Activated gamma-delta T cell treated with anti-CD3 and anti-CD28 coated beads, Interleukin-2, amount 50 U/mL, for 16 hours (primary cell): ENCODE measurements at places on chromosomes 7 and 10.

DNA sequence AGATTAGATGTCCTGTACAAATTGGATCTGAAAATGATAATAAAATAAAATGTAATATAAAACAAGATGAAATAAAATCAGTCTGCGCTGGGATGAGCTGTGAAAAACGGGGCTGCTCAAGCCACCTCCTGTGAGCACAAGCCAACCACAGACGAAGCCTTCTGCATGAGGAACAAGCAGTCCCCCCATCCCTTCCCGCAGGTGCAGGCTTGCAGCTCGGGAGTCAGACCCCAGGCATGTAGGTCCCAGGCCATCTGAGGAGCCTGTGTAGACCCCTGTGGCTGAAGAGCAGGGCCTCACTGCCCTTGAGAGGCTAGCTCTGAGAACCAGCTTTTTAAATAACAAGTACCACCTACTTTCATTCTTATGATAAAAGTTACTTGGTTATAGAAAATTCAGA, 123.4 kb downstream of the TNS3 start:
- DNase-seq: no peak

DNA sequence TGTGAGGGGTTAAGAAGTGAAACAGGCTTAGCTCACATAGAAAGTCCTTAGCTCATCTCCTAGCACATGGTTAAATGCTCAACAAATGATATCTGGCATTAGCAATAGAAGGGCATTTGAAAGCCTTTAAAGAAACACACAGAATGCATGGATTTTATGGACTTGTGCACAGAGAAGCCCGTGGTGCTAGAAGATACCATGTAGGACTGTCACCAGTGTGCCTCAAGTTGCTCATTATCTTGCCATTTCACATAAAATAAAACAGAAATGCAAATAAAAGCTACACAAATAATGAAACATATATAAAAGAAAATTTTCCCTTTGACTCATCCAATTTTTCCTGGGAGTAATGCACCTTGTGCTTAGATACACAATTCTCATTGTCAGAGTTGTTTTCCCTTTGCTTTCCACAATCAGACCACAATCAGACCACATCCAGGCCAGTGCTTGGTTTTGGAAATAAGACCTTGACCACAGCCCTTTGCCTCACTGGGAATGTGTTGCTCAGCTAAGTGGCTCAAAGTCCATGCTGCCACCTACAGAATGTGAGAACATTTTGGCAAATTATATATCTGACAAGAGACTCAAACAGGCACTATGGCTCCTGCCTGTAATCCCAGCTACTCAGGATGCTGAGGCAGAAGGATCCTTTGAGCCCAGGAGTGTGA, 9.5 kb upstream of the WDR11 start:
- no peak for DNase-seq

GRCh38 chr7:69515495-69516212, 82.6 kb upstream of the AUTS2 start:
- DNase-seq: no peak

DNA sequence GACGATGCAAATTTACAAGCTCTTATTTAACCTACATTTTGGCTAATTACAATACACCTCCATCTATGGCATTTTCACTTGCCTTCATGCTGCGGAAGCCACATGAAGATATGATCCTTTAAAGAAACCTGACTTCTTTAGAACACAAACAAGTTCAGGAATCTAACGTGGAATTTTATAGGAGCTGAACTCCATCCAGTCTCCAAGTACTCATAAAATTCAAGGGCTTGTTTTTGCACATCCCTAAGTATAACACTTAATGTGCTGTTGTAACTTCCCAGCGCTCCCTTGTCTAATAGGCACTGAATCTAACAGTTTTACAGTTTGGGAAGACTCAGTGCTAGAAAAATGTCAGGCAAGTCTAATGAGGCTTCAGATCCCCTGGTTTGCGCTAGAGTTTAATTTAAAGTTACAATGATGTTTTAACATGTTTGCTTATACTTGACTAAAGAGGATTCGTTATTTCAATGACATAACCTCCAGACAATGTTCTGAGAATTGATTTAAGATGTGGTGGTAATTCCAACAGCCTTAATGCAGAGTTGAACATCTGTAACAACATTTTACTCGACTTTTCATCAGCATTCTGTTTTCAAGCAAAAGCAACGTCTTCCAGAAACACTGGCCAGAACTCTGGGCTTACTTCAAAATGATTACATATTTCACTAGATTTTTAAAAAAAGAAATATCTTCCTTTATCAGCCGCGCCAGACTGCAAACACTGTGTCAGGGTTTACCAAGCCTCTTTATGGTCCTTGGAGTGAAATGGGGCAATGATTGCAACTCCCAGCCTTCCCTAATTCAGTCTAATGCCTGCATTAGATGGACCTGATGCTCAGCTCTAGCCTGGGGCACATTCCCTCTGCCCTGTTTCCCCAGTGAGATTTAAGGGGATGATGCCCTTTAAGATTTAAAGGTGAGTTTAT, 664.3 kb downstream of the KCNMA1 start:
- no peak for DNase-seq

- DNase-seq: peak; percentile 9
Observed at GRCh38 chr7:103065667-103066066, 8.9 kb downstream of the FBXL13 start.

DNA sequence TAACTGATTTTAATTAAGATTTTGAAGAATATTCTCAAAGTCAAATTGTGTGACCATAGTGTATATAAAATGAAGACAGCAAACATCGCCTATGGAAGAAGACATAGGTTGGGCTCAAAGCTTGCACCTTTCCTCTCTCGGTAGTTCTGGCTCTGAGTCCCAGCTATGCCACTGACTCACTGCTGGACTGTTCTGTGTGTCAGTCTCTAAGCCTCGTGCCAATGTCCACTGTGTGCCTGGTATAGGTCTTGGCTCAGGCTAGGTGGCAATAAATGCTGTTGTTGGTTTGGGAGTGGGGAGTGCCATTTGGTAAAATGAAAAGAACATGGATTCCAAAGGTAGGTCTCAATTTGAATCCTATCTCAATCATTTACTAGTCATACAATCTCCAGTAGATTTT, 137.5 kb upstream of the RHEB start:
- DNase-seq: no peak

DNA sequence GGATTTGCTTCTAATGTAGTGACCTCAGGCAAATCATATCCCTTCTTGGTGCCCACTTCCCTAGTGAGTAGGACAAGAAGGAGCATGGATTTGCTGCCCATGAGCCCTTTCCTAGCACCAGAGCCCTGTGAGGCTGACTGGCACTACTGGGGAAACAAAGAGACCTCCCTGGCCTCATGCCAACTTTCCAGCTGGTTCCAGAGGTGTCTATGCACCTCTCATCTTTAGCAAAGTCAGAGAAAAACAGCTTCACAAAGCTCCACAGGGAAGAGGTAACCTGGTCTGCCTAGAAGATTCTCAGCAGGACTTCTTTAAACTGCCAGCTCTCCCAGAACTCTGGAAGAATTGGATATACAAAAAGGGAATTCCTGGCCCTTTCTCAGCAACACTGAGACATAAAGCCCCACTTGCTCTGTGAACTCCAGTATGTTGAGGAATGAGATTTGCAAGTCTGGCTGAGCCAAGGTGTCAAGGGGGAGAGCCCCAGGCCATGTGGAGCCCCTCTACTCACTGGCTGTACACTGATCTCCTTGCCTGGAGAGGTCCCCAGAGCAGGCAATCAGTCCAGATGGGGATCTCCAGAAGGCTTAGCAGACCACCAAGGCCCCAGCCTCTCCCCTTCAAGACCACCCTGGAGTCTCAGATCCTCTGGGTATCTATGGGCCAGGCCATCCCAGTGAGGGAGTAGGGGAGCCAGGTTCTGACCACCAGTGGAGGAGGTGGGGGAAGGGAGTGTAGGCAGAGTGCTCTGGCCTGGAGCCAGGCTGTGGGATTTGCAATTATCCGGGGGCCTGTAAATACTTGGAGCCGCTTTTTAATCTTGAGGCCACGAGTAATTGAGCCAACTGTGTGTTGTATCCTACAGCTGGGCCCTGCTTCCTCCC, 24.4 kb upstream of the RBM20 start:
- no peak for DNase-seq

- no peak for DNase-seq
Observed at GRCh38 chr10:22610610-22611009, 103.8 kb downstream of the PIP4K2A start.

DNA sequence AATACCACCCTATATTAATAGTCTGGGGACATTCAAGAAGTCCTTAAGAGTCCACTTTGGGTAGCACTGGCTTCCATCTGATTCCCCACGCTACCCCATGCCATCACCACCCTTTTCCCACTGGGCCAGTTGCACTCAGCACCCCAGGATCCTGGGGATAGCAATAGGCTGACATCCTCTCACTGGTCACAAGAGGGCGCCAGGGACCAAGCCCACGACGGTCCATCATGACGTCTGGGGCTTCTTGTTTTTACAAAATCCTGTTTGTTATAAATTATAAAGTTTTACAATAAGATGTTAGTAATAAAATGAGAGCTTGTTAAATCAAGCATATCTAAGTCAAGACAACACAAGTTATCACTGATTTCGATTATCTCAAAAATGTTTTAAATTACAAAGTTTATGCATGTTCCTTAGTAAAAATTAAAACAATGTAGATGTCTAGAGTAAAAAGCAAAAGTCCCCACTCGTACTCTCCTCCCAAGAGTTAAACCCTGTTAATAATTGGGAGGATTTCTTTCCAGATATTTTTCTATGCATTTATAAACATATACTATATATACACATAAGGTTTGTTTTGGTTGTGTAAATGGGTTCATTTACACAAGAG, 15.4 kb downstream of the GPNMB start:
- peak; percentile 28 for DNase-seq

GRCh38 chr7:22150221-22150620, 204.5 kb upstream of the CDCA7L start:
- no peak for DNase-seq

GRCh38 chr10:123603130-123603529, 63.0 kb upstream of the GPR26 start:
- no peak for DNase-seq

DNA sequence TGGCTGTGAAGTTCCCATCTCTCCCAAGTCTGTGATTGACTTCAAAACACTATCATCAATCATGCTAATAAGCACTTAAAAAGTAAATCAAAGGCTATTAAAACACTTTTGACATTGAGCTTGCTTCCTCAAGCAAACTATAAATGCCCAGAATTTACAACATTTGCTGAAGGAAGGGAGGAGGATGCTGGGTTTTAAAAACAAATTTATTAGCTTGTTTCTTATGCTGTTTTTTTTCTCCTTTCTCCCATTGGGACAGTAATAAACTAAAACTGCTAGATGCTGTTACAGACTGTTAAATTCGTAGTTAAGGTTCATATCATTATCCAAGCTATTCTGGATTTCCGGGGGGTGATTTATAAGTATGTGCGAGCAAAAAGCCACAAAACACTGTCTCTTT, 250.5 kb downstream of the SORCS1 start:
- no peak for DNase-seq

DNA sequence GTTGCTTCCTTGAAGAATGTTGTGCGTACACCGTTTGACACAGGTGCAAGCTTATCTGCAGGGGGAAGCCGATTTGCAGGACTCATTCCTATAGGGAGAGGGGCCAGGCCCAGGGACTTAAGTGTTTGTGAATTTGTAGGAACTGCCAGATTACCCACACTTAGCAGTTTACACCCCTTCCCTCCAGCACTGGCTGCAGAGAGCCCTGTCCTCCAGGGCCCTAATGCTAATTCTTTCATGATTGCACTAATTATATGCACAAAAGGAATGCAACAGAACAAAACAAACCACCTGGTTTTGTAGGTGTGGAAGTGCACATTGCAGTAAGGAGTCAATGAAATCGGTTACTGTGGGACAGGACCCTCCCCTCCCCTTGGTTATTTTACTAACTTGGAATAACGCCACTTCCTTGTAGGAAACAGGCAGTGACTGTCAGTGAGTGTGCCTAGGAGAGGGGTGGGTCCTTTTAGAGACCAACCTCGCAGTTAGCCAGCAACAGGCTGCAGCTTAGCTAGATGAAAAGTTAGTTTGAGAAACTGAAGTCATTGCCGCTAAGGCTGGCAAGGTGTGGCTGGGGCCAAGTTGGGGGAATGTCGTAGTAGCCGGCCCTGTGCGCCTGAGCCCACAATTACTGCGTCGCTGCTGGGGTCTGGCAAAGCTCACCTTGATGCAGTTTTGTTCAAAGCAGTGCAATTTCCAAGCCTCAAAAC, 60.6 kb downstream of the CUX1 start:
- DNase-seq: no peak

GRCh38 chr10:68594405-68594804, 34.3 kb downstream of the TET1 start:
- no peak for DNase-seq

- DNase-seq: no peak
Observed at GRCh38 chr7:154598864-154599263, 404.1 kb downstream of the PAXIP1 start.

DNA sequence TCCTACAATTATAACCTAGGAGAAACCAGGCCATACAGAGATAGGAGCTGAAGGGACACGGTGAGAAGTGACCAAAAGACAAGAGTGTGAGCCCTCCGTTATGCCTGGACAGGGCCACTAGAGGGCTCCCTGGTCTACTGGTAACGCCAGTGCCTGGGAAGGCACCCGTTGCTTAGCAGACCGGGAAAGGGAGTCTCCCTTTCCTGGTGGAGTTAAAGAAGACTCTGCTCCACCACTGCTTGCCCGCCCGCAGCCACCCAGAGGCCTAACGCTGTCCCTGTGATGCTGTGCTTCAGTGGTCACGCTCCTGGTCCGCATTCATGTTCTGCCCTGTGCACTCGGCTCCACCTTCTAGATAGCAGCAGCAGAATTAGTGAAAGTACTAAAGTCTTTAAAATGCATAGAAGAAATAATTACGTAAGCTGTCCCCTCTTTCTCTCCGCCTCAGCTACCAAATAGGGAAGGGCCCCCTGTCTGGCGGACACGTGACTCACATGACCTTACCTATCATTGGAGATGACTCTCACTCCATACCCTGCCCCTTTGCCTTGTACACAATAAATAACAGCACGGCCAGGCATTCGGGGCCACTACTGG, 34.8 kb downstream of the GRID2IP start:
- peak; percentile 50 for DNase-seq

- no peak for DNase-seq
Observed at GRCh38 chr10:133225707-133226191, 4.3 kb upstream of the UTF1 start.

DNA sequence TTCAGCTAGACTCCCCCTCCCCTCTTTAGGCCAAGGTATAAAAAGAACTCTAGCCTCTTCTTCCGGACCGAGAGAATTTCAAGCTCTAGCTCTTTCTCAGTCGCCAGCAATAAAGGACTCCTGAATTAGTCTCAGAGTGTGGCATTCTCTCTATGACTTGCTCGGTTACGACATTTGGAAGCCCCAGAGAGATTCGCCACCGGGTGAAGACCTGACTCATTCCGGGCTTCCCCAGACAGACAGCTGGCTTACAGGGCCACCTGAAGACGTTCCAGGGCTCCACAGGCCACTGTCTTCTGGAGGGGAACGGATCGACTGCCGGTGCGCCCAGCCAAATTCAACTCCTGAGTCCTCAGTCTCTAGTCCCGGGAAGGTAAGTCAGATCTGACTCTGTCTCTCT, at the start of gene AKR1B15:
Gene AKR1B15, plus strand, starts transcription at position 234 of the 400 bp plus-strand sequence. CDS start 15,510 bp downstream, outside the sequence.
- no peak for DNase-seq
